Stimulated activated CD8-positive, alpha-beta memory T cell treated with anti-CD3 and anti-CD28 coated beads, Interleukin-15, amount 100 ng/mL, for 4 hours (primary cell): ENCODE measurements at places on chromosomes 2 and 18.

GRCh38 chr2:165898381-165898780 lies 55.2 kb downstream of the TTC21B start:
- DNase-seq: no peak

- no peak for DNase-seq
These were observed 181.1 kb downstream of the MYCN start for GRCh38 chr2:16121231-16121985.

- no peak for DNase-seq
These were observed 48.8 kb downstream of the ERBB4 start for GRCh38 chr2:212489719-212490346.

DNA sequence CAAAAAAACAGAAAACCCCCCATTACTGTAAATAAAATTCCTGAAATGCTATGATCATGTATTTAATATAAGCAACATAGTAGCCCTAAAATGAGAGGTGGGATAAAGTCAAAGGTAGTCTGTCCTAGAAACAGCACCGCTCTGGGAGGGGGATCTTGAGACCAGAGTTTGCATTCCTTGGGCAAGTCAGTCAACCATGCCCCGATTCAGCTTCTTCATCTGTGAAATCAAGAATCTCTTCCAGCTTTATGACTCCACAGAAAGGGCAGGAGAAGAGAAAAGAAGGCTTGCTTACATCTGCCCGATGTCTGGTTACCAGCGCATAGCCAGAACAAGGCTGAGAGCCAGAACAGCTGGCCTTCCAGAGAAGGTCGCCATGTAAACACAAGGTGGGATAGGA lies 2.1 kb upstream of the FBLN7 start:
- DNase-seq: no peak

- DNase-seq: no peak
These were observed 112.2 kb downstream of the TMEM247 start for GRCh38 chr2:46591562-46591961.

DNA sequence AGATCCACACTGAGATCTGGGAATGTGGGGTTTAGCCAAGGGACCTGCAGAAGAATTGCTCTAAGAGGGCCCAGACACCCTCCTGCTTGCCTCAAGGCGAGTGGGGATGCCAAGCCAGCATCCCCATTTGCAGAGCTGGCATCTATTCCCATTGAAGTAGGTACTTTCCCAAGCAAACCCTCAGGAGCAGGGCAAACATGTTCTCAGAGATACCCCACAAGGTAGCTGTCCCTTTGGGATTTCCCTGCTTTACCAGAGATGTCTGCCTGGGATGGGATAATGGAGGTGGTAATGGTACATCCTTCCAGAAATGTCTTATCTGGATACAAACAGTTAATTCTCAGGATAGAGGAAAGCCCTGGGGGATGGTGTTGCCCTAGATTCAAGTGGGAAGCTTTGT lies 51.2 kb downstream of the GYPC start:
- DNase-seq: no peak

- DNase-seq: no peak
These were observed 352.4 kb upstream of the ACVR2A start for GRCh38 chr2:147492471-147492870.

DNA sequence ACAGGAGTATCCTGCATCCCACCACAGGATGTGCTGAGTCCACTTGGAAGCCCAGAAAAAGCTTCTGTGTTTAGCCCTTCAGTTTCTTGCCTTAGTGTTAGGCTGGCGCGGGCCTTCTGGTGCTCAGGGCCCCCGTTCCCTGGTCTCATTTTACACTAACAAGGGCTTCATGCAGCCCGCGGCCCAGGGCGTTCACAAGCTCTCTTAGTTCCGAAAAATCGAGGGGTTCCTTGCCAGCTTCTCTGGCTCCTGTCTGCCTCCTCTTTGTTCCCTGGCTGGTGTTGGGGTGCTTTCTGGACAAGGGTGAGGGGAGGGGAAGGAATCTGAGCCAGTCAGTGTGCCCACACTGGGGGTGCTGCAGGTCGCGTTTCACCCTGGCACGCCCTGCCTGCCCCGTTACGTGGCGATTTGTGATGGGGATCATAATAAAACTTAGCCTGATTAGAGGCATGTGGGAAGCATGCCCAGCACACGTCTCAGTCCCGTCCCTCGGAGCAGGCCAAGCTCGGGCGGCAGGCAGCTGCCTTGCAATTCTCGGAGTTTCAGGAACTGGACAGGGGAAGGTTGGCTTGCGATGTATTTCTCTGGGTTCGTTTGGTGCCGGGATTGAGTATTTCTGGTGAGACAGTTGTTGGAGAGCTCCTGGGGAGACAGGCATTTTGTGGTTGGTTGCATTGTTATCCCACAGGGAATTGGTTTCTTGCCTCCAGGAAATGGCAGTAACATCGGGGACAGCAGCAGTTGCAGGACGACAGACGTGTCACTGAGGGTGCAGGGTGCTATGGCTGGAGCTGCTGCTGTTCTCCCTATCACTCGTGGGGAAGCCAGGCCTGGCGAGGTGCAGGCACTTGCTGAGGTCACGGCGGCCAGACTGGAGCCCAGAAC lies 22.9 kb downstream of the SH3BP4 start:
- DNase-seq: no peak

GRCh38 chr2:147224070-147224469 lies 620.8 kb upstream of the ACVR2A start:
- no peak for DNase-seq
